MG63 (cell line): ENCODE measurements at places on chromosomes 7 and 10. TPM values are rescaled to one million over a fixed set of nuclear protein-coding genes. Genes with fewer than 3 reads are reported as not detected.

- DNase-seq = no peak
Measured at GRCh38 chr10:92913973-92914372, 65.7 kb downstream of the EXOC6 start.

DNA sequence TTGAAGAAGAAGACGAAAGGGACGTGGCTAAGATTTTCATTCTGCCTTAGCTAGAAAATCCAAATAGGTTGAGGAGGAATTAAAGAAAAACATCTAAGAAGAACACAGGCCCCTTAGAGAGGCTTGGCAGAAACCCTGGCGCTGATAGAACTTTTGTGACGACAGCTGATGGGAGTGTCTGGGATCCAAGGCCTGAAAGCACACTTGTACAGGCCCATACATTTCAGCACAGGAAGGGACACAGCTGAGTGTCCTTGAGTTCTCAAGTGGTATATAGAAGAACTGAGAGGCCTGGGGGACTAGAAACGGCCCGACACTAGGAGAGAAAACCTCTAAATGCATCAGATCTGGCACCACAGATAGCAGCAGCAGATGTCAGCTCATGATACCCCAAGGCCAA, 39.5 kb downstream of the PRPS1L1 start:
- DNase-seq = no peak

Gene OPN1SW
- total RNA-seq = not detected in 2 replicates

Gene CHN2
- 3.7 and 20.1 TPM in 2 replicates for total RNA-seq

Gene TNS3
- 27.6 and 43.1 TPM in 2 replicates for total RNA-seq

DNA sequence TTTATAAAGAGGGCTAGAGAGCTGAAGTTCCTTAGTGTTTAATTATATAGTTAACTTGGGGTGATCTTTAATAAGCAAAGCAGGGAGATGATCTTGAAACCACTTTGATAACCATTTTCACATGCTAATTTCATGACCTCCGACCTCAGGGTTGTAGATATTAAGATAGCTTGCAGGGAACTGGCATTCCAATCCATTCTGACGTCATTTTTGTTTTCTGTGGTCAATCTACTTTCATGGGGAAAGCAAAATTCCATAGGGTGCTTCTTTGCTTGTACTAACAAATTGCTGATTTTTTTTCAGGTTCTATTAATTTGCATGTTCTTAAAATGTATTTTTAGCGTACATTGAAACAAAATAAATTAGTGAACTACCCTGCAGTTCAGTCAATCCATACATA, 139.3 kb downstream of the CDCA7L start:
- DNase-seq = no peak

GRCh38 chr10:716821-717220, 27.4 kb upstream of the DIP2C start:
- DNase-seq = no peak

DNA sequence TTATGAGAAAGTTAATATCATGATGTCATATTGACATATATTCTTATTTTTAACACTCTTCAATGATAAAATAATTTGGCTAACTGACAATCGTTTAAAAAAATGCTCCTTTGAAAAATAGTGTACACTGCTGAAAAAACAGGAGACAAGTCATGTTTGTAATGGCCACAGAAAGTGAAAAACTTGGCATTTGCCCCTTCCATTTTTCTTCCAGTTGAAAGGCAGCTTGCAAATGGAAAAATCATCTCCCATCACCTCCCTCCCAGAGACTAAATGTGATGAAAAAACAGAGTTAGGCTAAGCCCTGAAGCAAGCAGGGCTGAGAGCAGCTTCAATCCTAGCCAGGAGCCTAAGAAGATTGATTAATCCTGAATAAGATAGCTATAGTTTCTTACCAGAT, 160.4 kb downstream of the SKAP2 start:
- no peak for DNase-seq

DNA sequence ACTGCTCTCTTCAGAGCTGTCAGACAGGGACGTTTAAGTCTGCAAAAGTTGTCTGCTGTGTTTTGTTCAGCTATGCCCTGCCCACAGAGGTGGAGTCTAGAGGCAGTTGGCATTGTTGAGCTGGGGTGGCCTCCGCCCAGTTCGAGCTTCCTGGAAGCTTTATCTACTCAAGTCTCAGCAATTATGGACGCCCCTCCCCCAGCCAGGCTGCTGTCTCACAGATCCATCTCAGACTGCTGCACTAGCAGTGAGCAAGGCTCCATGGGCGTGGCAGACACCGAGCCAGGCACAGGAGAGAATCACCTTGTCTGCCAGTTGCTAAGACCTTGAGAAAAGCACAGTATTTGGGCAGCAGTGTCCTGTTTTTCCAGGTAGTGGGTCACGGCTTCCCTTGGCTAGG, 98.1 kb downstream of the SDHAF3 start:
- no peak for DNase-seq

Gene PARD3
- total RNA-seq = 50.0 and 52.6 TPM in 2 replicates

GRCh38 chr7:117564080-117564479, 84.3 kb downstream of the CFTR start:
- no peak for DNase-seq

Gene CALCR
- not detected in 2 replicates for total RNA-seq

DNA sequence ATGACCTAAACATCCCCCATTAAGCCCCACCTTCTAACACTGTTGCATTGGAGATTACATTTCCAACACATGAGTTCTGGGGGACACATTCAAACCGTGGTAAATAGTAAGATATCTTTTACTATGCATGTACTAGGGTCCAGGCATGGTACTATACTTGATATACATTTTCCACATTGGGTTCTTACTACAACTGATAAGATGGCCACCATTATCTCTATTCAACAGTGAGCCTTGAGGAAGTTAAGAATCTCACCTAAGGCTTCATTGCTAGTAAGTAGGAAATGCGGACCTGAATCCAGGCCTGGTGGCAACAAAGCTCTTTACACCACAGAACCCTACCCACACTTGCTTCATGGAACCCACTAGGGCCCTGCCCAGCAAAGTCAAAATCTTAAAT, 5.7 kb downstream of the PANK1 start:
- no peak for DNase-seq

GRCh38 chr7:96547371-96547811, 162.3 kb downstream of the SEM1 start:
- no peak for DNase-seq

DNA sequence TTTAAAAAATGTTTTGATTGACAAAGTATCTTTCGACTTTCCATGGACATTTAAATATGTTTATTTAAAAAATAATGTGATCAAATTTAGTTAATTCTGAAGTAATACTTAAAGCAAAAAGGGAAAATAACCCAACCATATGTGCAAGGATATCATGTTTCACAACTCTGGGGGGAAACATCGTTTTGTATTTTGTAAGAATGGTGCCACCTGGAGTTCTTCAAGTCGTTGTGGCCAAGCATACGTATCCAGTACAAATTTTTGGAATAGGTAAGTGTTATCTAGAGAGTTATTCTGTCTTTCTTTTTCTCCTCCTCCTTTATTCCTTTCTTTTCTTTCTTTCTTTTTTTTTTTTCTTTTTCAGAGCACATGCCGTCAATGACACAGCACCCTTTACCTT, 176.2 kb upstream of the CSTF2T start:
- DNase-seq = no peak

DNA sequence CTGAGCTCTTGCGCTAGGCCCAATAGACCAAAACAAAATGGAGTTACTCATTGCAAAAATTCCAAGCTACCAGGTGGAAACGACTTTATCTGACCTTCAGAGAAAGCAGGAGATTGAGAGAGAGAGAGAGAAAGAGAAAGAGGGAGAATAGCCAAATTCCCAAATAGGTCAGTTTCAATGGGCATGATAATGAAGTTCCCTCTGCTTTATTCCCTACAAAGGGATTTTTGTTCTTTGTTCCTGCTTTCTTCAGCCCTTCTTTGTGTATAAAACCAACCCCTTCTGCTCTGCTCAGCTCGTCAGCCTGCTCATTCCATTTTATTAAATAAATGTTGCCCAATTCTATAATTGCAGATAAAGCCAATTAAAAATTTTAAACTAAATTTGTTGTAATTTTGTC, 45.0 kb upstream of the GPR37 start:
- no peak for DNase-seq

Gene CTNNA3
- 1.1 TPM in 1 of 2 replicates, not detected in the other for total RNA-seq

GRCh38 chr7:120108376-120108775, 164.6 kb upstream of the KCND2 start:
- no peak for DNase-seq

GRCh38 chr7:138549082-138549481, 89.0 kb downstream of the TRIM24 start:
- no peak for DNase-seq

GRCh38 chr7:121558288-121558687, 162.2 kb upstream of the FAM3C start:
- no peak for DNase-seq

DNA sequence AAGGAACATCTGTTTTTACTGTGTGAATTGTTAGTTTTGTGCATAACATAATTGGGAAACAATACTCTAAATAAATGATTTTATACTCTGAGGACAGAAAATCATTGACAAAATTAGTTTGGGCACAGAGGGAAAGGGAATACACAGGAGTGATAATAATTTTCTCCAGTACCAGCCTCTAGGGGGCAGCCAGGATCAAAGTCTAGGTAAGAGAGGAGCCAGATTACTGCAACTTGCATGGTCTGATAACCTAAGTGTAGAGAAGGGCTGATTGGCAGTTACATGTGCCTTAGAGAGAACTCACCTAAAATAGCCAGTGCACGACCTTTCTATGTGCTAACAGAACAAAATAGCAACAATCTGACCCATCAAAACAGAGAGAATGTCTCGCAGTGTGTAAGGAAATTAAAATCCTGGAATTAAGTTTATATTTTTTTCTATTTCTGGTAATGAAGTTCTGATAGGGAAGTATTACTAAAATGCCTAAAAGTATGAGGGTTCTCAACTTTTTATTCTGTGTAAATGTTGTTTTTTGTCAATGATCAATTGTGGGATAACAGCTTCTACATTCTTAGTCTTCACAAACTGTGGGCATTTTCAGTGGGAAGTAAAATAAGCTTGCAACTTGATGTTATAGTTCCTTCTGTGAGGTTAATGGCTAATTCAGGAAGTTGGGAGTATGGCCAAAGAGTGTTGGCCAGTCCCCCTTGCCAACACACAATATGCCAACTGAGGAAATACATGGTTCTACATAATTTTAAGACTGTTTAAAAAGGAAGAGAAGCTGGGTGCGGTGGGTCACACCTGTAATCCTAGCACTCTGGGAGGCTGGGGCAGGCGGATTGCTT, 66.4 kb downstream of the EXOC6 start:
- peak; percentile 15 for DNase-seq

- no peak for DNase-seq
Measured at GRCh38 chr7:155732286-155732685, 80.0 kb downstream of the SHH start.

GRCh38 chr7:4724648-4725013, 42.5 kb downstream of the FOXK1 start:
- peak; percentile 56 for DNase-seq

- DNase-seq = peak; percentile 62
Measured at GRCh38 chr7:2018569-2019460, 213.9 kb downstream of the MAD1L1 start.

Gene KNDC1
- 0.92 and 1.5 TPM in 2 replicates for total RNA-seq

DNA sequence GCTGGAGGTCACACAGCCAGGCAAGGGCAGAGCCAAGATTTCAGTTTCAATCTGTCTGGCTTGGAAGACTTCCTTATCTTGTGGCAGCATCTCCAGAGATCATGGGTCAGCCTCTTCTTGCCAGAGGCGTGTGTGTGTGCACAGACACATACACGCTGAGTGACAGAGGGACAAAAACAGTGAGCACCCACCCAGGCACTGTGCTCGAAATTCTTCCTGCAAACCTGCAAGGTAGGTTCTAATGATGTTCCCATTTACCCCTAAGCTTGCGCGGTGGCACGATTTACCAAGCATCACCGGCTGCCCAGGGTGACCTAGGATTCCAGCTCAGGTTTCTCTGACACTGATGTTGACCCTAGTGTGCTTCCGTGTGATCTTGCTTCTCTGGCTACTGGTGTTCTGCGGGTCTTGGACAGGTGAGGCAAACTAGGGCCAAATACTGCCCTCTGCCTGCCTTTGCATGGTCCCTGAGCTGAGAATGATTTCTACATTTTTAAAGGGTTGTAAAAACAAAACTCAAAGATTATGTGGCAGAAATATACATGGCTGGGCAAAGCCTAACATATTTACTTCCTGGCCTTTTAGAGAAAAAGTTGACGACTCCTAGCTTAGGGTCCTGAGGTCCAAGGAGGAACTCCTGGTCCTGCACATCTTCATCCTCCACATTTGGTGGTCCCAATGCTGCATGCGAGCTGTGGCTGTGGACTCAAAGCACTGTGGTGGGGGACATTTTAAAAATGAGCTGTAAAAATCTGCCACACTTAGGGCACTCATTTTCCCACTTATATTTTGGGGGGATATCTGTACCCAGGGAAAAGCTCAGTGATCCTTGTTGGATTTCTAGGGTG, 268.5 kb downstream of the RPS24 start:
- DNase-seq = no peak

DNA sequence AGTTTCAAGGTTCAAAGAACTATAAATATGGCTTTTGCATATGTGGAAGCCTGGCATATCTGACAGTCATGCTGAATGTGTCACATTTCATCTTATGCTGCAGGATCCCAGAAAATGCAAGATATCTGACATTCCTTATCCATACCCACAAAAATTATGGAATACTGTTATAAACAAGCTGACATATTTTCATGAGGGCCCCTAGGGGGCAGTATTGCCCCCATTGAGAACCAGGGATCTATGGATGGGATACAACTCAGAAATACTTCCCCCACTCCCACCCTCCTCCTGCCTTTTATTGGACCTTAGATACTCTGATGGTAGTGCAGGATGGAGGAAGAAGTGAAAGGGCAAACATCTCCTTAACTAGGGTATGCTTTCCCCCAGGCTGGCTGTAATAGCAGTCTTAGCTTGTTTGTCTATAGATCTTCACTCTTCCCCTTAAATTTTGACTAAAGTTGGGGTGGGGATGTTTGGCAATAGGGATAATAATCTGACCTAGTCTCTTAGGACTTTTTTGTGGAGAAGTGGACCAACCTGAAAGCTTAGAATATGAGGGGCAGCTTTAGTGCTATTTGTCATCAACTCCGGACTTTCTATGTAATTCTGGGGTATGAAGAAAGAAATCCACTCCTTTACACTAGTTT, 3.5 kb upstream of the GNGT1 start:
- DNase-seq = no peak

DNA sequence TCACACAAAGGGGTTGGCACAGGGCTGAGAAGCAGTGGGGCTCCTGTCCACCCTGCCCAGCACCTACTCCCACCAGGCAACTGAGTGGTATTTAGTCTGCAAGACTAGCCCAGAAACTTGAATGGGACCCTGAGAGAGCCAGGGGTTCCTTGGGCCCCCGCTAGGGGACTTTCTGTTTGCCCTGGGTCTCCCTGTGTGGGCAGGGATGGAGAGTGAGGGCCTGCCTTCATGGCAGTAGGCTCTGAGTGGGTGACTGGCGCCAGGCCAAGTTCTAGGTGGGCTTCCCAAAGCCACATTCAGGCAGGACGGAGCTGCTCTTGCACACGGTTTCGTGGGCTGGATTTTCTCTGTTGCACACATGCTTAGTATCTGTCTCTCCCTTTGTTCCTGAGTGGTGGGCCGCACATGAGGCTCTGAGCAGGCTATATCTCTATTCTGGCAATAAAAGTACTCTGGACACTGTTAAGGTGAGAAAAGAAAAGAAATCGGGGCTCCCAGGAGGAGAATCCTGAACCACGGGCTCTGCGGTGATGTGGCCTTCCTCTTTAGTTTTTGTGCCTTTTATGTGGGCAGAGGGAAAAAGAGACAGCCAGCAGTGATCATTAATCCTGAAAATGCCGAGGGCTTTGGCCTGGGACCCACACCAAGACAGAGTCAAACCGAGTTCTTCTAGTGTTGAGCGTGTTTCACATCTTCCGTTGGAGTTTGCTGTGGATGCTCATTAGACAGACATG, 26.9 kb downstream of the IL2RA start:
- DNase-seq = no peak

- no peak for DNase-seq
Measured at GRCh38 chr7:47982610-47983009, 3.2 kb upstream of the HUS1 start.
